ENCODE measurements at places on chromosomes 5 and 9.

GRCh38 chr9:115109486-115109885, 8.5 kb downstream of the TNC start:
- no peak for DNase-seq

GRCh38 chr5:135750506-135750905, 84.0 kb upstream of the SLC25A48 start:
- no peak for DNase-seq

DNA sequence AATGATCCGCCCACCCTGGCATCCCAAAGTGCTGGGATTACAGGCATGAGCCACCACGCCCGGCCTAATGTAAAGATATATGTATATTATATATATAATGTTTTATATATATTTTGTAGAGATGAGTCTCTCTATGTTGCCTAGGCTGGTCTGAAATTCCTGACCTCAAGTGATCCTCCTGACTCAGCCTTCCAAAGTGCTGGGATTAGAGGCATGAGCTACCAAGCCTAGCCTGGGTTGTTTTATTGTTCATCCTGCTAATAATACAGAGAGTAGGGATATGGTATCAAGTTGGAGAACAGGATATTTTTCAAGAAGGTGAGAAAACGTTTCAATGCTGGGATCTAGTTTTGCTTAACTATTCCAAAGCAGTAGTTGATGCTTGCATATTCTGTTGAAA, 2.9 kb downstream of the SEC24A start:
- DNase-seq: no peak

DNA sequence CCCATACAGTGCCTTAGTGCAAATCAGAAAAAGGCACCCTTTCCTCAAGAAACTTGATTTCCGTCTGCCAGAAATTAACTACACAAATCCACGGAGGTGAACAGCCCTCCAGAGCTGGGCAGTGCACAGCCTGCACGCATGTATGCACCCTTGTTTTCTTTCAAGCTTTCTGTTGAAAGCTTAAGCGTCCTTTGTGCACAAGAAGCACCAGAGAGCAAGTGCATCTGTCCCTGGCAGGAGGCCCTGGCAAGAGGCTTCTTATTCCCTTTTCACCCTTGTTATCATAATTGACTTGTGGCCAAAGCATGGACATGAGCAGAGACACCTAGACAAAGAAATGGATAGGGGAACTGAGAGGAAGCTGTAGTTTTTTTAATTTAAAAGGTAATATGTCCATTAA, 47.4 kb upstream of the ATG10 start:
- DNase-seq: no peak

DNA sequence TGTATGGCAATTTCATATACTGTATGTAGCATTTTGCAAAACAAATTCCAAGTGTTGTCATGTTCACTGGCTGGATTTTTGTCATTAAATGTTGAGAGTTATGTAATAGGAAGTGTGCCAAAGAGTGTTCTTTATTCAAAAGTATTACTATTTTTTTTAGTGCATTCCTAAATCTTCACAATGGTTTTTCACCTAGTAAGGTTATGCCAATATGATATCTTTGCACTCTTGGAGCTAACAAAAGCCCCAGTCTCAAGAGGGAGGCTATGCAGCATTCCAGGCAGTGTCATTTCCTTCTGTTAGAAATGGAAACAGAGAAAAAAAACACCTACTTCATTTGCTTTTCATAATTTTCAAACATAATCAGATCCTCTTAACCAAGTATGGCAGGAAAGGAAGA, 5.1 kb upstream of the SSBP2 start:
- no peak for DNase-seq

GRCh38 chr5:92003806-92004205, 620.7 kb upstream of the ARRDC3 start:
- DNase-seq: no peak

- no peak for DNase-seq
Observed at GRCh38 chr9:77020413-77021290, 1.2 kb downstream of the FOXB2 start.

GRCh38 chr5:145591578-145591977, 243.6 kb downstream of the PRELID2 start:
- DNase-seq: no peak

DNA sequence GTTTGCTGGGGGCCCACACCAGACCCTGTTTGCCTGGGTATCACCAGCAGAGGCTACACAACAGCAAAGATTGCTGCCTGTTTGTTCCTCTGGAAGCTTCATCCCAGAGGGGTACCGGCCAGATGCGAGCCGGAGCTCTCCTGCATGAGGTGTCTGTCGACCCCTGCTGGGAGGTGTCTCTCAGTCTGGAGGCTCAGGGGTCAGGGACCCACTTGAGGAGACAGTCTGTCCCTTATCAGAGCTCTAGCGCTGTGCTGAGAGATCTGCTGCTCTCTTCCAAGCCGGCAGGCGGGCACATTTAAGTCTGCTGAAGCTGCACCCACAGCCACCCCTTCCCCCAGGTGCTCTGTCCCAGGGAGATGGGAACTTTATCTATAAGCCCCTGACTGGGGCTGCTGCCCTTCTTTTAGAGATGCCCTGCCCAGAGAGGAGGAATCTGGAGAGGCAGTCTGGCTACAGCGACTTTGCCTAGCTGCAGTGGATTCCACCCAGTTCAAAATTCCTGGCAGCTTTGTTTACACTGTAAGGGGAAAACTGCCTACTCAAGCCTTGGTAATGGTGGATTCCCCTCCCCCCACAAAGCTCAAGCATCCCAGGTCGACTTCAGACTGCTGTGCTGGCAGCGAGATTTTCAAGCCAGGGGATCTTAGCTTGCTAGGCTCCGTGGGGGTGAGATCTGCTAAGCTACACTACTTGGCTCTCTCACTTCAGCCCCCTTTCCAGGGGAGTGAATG, 206.0 kb upstream of the TLX3 start:
- no peak for DNase-seq

Measured in NCI-H1694 treated with DMSO at 0.1 percent for 48 hours (cell line).